ENCODE measurements at places on chromosomes 6 and 20.

GRCh38 chr6:133835901-133836300 lies 53.0 kb upstream of the TCF21 start:
- no peak for DNase-seq

DNA sequence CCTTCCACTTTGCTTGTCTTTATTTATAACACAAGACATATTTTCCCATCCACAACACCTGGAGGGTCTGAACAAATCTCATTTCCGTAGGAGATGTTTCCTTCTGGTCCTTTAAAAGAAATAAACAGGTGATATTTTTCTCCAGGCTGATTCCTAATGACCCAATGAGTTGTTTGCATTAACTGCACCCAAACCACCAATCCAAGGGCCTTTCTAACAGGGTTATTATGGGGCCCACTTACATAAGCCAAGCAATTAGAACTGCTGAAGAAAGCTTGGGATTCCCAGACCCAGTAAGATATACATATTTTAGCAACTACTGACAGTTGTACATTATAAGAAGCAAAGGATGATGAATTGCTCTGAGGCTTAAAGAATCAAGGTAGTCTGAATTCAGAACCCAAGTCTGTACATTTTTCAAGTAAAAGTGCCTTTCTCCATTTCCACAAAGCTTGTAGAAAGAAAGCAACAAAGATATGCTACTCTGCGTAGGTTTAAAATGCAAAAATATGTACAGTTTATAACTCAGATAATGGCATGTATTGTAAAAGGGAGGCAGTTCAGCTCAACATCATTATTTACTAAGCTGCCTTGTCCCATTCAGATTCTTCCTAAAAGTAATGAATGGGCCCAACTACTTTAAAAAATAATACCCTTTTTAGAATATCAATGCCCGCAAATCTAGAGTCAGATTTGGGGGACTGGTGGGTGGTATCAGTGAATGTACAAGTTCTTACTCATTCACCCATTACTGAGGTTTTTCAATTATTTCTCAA lies 120.0 kb downstream of the DST start:
- no peak for DNase-seq

- no peak for DNase-seq
Observed at GRCh38 chr6:124873066-124873410, 89.2 kb upstream of the RNF217 start.

DNA sequence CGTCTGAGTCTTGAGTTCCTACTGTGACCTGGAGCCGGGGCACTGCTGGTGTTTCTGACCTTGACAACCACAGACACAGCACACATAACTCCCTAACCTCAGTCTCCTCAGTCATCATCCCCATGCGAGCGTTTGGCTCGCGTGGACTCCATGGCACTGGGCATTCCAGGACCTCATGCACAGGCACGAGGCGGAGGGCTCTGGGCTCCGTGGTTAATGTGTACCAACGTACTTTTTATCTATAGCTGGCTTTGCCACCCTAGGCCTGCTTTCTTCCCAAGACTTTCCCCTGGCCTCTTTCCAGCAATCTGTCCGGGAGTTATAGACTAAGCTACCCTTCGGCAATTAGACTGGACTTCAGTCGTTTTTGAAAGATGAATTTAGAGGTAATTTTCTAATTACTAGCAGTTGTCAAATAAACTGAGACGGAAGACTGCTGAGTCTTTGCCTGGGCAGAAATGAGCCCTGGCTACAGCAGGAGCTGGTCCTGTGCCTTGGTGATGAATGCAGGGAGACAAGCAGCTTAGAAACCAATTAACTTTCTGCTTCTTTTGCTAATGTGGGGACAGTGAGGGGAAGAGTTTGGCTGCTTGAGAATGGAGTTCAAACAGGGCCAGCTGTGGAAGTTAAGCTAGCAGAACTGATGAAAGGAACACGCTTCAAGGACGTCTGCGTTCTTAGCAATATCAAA lies 16.1 kb upstream of the CTCFL start:
- no peak for DNase-seq

DNA sequence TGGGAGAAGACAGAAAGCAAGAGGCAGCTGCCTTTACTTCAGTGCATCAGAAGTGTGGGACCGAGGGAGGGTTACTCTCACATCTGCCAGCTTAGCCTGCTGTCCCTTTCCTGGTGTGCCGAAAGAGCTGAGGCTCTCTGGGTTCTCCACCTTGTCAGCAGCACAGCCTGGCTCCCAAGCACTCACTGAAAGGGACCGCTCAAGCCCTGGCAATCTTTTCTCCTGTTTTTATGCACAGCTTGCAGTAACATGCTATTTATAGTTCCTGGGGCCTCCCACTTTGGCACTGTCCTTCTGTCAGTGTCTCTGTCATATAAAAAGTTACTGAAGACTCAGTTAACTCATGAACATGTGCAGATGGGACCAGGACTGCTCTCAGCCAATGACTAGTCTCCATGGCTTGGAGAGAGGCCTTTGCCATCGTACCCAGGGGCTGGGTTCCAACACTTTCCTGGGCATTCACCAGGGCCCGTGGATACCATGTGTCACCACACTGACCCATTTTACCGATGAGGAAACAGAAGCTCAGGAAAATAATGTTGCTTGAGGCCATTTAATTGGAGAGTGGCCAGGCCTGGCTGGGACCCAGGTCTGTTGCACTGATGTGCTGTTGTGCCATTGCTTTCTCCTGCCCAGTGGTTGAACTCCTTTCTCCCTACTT lies 46.2 kb downstream of the PANK2 start:
- DNase-seq: no peak

DNA sequence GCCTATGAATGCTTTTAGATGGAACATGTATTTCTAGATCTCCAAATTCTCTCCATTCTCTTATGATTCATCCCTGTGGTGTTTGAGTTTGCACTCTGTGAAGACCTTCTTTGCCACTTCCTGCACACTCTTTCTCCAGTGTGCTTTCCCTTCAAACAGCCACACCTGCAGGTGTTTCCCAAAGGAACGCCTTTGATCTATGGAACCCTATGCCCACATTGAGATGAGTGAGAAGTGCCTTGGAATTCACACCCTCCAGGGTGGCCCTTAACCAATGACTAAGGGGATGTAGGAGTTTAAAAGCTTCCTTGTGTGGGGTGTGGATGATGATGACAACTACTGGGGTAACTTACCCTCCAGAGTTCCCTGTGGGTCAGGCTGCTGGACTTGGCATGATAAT lies 570.1 kb downstream of the DHX35 start:
- peak; percentile 97 for DNase-seq

- no peak for DNase-seq
Observed at GRCh38 chr6:99501762-99502161, 13.5 kb downstream of the USP45 start.

GRCh38 chr6:85418059-85418458 lies 31.8 kb upstream of the NT5E start:
- no peak for DNase-seq

GRCh38 chr6:29748391-29749307 lies 25.4 kb downstream of the HLA-F start:
- DNase-seq: peak; percentile 85

DNA sequence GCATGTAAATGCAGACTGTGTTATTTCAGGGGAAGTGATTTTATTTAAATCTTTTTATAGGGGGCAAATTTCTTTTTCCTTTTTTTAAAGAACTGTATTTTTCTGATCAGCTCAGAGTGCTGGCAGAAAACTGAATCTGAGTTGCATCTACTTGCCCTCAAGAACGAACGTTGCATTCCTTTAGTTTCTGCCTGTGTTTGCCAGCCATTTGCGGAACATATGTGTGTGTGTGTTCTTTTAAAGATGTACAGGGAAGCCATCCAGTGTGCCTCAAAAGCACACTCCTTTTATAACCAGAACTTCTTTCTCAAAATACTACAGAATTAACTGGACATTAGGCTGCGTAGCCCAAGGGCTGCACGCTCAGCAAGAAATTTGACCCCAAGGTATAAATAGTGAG lies 25.8 kb upstream of the INSM1 start:
- no peak for DNase-seq

DNA sequence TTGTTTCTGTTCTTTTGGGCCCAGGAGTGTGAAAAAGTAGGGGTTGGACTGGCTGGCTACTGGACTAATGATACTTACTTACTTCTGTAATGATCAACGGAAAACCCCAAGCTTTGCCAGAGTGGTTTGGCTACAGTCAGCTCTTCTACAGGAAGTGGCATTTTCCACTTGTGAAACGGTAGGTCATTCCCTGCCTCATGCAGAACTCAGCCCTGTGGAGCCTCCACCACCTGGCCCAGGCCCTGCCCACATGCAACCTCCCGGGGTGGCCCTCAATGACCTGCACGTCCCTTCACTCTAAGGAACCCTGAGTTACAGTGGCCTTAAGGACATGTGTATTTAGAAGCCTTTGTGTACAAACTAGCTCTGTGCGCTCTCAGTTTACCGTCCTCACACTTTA lies 140.4 kb downstream of the DTNBP1 start:
- DNase-seq: no peak

DNA sequence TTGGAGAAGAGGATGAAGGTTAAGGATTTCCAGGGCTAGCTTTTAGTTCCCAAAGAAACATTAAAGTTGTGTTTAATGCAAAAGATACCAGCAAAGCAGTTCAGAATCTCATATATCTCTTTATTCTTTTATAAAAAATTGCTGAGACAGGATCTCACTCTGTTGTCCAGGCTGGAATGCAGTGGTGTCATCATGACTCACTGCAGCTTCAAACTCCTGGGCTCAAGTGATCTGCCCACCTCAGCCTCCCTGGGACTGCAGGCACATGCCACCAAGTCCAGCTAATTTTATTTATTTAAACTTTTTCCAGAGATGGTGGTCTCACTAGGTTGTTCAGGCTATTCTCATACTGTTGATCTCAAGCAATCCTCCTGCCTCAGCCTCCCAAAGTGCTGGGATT lies 41.1 kb upstream of the CAP2 start:
- DNase-seq: no peak

- DNase-seq: no peak
Observed at GRCh38 chr20:1937316-1937976, 42.2 kb downstream of the SIRPA start.

GRCh38 chr20:63023071-63023935 lies 16.5 kb upstream of the BHLHE23 start:
- DNase-seq: no peak

DNA sequence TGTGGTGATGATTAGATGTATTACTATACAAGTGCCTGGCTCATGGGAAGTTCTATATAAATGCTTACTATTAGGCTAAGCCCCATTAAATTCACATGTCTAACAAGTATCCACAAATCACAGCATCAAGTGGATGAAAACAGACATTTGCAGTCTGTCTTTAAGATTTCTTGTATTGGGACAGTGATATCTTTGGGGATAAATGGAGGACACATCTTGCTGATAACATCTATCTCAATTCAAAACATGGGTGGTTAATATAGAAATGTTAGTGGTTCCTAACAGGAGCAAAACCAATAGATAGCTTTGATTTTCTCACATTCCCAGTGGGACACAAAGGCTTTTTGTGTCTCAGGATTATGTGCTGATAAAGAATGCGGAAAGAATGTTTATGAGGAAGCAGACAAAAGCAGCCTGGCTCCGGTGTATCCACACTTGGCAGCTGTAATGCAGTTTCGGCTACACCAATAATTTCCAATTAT lies 29.3 kb downstream of the PTPRK start:
- peak; percentile 59 for DNase-seq

- DNase-seq: no peak
Observed at GRCh38 chr6:163945808-163946207, 531.3 kb downstream of the QKI start.

- DNase-seq: no peak
Observed at GRCh38 chr20:41018153-41018552, 10.5 kb upstream of the TOP1 start.

DNA sequence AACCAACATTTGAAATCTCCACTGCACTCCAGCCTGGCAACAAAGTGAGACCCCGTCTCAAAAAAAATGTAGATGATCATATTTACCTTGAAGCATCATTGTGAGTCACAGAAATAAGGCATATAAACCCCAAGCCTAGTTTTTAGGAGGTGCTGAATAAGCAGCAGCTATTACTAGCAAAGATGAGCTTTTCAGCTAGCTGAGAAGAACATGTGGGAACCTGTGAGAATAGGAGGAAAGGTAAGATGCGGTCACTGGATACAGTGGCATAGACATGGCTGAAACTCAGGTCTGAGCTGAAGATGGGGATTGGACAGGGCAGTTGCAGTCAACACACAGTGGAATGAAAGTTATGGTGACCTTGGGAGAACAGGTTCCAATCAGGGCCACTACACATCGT lies 284.3 kb upstream of the IRAK1BP1 start:
- DNase-seq: no peak

GRCh38 chr20:1625083-1625690 lies 5.4 kb upstream of the SIRPB1 start:
- DNase-seq: no peak

- no peak for DNase-seq
Observed at GRCh38 chr6:26754212-26754611, 94.7 kb upstream of the ZNF322 start.

DNA sequence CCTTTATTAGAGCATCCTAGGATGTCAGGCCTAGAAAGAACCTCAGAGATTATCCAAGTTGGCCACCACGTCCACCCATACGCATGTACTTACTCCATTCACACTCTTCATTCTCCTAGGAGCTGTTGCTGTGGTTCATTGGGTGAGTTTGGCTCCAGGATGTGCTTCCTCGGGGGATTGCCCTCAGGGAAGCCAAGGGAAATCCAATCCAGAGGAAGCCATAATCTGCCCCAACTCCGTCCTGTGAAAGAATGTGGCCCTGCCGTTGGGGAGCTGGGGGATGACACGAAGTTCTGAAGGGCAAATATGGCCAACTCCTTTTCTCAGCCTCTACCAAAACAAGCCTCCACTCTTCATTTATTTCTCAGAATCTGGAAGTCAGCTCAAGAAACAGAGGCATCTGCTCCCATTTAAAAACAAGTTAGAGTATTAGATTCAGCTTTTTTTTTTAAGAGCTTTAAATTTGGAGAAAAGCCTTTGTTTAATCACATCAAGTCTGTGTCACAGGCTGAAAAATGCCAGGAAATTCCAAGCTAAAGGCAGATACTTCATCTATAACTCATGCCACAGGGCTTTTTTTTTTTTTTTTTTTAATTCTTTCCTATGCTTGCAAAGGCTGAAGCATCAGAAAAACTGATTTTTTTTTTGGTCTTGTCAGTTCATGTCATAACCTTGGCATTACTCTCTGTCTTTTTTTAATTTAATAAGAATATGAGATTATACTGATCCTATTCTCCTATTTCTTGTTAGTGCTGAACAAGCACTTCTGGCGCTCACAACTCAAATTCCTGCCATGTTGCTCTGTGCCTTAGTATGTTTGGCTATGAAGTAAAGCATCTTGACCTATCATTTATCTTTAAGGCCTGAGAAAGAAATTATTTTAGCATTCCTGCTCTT lies 480.9 kb upstream of the MARCKS start:
- DNase-seq: no peak

- peak; percentile 36 for DNase-seq
Observed at GRCh38 chr20:47453167-47453782, 48.4 kb upstream of the NCOA3 start.

Data from SW480 (cell line).